ENCODE measurements at places on chromosomes 1 and 21.
A peak's percentile ranks its signal among the peaks of the same experiment; 100 is the strongest.

DNA sequence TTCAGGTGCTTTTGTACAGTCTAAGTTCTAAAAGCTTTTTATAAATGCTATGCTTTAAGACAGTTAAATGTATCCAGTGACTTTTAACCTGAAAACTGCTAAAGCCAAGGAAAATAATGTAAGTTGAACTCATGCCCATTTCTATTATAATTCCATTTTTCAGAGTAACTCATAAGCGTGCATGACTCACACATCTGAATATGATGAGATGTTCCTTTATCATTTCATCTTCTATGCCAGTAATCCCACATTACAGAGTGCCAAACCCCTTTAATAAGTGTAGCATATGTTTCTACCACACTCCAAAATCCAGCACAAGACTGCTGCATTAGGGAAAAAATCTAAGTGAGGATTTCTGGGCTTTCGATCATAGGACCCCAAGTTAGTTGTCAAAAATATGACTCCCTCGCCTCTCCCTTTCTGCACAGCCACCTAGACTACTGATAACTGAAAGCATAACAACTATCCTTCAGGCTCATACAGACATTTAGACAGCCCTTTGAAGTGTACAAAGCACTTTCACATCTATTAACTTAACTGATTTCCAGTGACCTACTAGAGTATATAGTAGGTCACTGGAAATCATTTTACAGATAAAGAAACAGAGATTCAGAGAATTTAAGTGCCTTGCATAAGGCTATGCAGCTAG lies 45.3 kb downstream of the JAK1 start:
- DNase-seq, result peak; percentile 49

GRCh38 chr1:48908606-48909005 lies 131.9 kb upstream of the BEND5 start:
- no peak for DNase-seq

DNA sequence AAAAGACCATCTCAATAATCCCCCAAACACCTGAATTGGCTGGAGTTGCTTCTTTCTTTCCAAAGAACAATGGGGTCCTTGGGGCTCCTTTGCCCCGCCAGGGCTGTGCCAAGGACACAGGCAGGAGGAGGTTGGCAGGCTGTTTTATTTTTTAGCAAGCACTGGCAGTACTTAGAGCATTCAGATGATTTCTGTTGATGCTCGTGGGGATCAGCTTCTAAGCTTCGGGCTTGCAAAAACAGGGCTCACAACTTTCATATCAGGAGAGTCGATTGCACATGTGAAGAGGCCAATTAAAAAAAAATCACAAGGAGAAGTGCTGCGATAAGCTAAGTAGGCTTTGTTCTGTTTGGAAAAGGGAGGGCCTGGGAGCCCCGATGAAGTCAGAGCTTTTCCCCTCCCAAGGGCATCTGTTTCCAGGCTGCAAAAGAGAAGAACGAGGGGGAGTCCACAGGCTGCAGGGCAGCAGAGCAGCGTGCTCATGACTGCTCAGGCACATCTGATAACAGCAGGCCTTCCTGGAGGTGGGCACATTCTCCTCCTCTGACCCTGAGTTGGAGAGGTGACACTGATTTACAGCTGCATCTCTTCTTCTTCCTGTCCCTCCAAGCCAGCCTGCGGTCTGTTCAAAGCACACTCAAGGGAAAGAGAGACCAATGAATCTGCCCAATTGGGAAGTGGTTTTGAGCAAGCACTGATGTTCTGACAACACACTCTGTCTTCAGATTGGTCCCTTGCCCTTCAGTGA lies 27.3 kb upstream of the BCAR3 start:
- DNase-seq, result peak; percentile 27

DNA sequence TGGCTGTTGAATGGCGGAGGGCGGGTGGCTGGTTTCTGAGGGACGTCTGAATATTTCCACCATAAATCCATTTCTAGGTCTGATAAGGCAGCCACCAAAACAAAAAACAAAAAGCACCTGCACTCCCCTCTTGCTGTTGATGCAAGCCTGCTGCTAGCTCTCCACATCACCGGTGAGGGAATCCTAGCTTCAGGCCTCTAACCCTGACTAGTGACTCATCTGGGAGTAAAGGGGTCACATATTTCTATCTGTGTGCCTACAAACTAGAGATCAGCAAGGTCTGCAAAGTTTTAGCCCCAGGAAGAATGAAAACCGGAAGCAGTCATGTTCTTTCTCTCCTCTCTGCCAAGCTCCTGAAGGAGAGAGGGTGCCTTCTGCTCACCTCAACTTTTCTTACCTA lies 10.3 kb upstream of the ERMAP start:
- DNase-seq, result peak; percentile 28

DNA sequence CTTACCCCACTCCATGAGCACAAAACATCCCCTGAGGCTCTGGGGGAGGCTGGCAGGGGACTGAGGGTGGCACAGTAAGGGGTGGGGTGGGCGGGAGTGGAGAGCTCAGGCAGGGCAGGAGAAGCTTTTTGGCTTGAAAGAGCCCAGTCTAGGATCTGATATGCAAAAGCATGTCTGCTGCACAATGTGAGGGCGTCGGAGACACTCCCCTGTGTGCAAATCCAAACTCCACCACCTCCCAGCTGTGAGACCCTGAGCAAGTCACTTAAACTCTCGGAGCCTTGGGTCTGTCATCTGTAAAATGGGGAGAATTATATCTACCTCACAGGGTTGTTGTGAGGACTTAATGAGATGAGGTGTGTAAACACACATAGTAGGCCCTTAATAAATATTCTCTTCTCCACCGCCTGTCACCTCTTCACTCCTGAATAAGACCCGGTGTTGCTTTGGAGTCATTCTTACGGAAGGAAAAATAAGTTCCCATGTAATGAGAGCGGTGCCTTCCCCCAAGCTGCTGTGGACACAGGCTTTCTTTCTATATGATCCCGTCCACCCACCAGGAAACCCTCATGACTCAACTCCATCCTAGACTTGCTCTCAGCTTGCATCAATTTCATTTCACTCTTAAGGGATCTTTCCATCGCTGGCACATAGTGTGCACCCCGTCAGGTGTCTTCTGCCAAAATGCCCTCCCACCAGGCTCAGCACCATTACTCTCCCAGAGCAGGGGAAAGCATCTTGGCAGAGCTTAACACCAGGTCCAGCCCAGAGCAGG lies 12.5 kb downstream of the KCNN3 start:
- DNase-seq, result no peak
